CD4-positive, alpha-beta T cell treated with Interleukin-4 for 4 hours (primary cell): ENCODE measurements at places on chromosomes 7 and 10.
A peak's percentile ranks its signal among the peaks of the same experiment; 100 is the strongest.

GRCh38 chr10:120262857-120263547 lies 194.0 kb upstream of the PLPP4 start:
- no peak for DNase-seq

DNA sequence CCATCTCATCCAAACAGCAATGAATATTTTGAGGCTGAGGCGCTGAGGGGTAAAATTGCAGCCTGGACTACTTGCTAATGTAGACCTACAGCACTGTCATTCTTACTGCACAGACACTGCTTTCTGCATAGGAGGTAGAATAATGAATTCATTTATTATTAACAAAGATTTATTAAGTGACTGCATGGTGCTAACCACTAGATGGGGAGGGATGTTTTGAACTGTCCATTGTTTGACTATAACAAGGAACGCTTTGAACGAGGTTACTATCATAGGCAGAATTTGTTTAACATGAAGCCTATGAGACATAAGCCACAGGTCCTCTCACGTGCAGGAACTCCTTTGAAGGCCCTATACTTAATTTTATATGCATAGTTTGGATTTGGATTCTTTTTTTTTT lies 143.8 kb downstream of the CFTR start:
- no peak for DNase-seq

DNA sequence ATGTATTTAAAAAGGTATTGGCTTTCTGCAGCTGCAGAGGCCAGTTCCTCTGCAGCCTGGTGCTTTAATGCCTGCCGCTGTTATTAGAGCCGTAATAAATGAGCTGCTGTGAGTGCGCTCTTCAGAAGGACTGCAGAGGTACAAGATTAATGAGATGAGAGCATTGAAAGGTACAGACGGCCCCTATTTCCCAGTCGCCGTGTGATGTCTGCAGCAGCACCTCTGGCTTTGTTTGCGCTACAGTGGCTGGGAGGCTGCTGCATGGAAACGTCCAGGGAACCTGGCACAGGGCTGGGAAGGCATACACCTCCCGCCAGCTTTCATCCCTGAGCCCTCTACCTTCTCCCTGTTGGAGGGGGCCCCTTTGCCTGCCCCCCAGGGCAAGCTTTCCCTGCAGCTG lies 383.8 kb upstream of the ZMIZ1 start:
- DNase-seq = no peak

DNA sequence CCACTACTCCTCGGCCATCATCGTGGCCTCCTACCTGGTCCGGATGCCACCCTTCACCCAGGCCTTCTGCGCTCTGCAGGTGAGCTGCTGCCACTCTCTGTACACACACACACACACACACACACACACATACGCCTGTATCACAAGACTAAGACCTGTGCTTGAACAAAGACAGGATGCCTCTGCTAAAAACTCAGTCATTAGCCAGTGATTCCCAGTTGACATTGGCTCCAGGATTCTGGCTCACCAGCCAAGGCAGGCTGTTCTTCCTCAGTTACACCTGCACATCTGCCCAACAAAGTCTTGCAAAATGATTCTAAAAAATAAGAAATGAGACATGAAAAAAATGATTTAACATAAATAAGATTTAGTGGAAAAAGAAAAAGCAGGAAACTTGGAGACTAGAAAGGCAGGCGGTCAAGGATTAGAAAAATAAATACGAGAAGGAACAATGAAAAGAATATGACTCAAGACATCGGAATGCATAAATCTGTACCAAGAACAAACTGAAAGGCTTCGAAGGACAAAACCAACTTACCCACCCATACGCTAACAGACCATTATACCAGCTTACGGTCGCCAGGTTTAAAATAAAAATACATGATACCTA lies 7.4 kb upstream of the LRRC18 start:
- no peak for DNase-seq

GRCh38 chr7:129144095-129144833 lies at the start of gene TSPAN33:
TSS of gene TSPAN33 (plus strand) at chr7:129144707. CDS start at chr7:129144981, 274 bp downstream.
- peak; percentile 56 for DNase-seq

GRCh38 chr10:84237199-84238051 lies 3.9 kb downstream of the LRIT1 start:
- no peak for DNase-seq

- no peak for DNase-seq
Measured at GRCh38 chr7:158537516-158537882, 50.1 kb downstream of the PTPRN2 start.

DNA sequence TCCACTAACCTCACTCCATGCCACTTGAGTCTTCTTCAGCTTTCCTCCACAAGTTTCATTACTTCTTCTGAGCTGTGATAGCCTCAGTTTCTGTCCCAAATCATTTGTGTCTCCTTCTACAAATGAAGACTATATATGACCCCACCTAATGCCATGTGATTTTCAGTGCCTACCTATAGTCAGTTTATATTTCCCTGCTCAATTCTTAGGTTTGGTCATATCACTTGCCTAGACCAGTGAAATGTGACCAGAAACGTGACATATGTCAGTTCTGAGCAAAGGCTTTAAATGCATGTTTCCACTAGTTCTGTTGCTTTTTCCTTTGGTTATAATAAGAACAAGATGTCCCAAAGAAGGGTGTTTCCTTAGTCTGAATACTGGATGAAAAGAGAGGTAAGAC lies 24.6 kb upstream of the REEP3 start:
- DNase-seq = no peak

- DNase-seq = no peak
Measured at GRCh38 chr10:34723750-34724149, 91.3 kb downstream of the PARD3 start.

DNA sequence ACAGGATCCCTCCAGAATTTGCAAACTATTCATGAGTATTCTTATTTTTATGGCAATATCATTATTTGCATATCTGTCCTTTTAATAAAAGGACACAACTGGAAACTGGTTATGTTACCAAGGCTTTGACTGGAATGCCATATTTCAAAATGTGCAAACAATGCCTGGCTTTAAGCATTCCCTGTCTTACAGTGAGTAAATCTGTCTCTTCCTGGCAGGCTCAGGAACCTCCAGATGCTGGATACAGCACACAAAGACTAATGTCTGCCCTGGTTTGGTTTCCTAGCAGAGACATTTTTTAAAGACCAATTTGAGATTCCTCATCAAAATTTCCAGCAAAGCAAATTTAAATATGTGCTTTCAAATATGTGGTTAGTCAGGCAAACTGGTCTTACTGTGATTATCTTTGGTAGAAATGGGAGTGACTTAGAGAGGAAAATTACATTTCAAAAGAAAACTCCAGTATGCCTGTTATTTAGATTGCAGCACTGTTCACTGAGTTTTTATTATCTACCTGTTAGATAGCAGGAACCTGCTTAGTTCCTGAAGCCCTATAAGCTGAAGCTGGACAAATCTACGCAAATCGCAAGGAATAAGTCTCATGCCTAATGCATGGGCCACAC lies 31.3 kb downstream of the RNF216 start:
- DNase-seq = no peak

GRCh38 chr10:122132331-122132755 lies 138.8 kb upstream of the BTBD16 start:
- no peak for DNase-seq

GRCh38 chr7:121259826-121260225 lies 69.0 kb upstream of the WNT16 start:
- no peak for DNase-seq

- DNase-seq = no peak
Measured at GRCh38 chr10:106395041-106395749, 769.3 kb downstream of the SORCS1 start.

GRCh38 chr10:24866604-24867583 lies 85.5 kb downstream of the PRTFDC1 start:
- no peak for DNase-seq

GRCh38 chr7:129095258-129095657 lies 40.3 kb upstream of the TNPO3 start:
- peak; percentile 11 for DNase-seq

DNA sequence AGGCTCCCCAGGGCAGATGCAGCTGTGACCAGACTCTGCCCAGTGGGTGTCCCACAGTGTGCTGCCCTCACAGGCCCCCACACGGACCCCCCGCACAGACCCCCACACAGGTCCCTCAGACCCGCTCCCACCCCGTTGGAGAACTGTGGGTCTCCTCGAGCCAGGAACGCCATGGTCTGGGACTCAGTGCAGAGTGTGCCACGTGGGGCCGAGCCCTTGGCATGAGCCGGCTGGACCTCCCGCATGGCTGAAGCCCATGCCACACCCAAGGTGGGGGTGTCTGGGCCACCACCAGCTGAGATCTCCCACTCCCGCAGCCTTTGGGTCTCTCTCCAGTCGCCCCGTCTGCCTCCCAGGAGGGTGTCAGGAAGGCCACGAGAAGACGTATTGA lies 34.3 kb downstream of the JAKMIP3 start:
- DNase-seq = no peak

GRCh38 chr7:36207451-36208291 lies 54.6 kb downstream of the EEPD1 start:
- peak; percentile 54 for DNase-seq

GRCh38 chr10:120688928-120689327 lies 162.2 kb upstream of the WDR11 start:
- DNase-seq = no peak

- DNase-seq = no peak
Measured at GRCh38 chr7:52831321-52831720, 204.1 kb upstream of the POM121L12 start.

DNA sequence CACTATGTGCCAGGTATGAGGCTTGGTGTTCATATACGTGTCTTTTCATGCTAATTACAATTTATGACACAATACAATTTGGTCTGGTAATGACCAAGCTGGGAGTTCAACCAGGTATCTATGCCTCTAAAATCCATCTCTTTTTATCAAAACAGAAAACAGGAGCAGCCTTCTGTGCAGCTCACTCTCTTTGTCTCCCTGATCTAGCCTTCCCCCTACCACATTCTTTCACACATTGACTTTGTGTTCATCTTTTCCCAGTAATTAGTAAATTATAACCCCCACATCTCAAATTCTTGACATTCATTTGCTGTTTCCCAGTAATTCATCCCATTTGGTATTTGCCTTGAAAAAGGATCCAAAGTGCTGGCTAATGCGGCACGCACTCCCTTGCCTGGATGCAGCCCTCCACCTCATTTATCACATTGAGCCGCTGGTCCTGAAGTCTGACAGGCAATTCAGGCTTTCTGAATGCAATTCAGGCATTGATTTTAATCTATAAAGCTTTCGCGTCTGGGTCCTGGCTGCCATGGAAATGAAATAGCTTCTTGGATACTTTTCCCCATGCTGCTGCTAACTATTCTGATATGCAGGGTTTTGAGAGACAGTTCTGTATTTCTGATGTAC lies 112.5 kb upstream of the ANKRD1 start:
- no peak for DNase-seq

- no peak for DNase-seq
Measured at GRCh38 chr10:16653224-16653623, 131.5 kb upstream of the C1QL3 start.

GRCh38 chr10:59125666-59126065 lies 50.8 kb upstream of the PHYHIPL start:
- no peak for DNase-seq

DNA sequence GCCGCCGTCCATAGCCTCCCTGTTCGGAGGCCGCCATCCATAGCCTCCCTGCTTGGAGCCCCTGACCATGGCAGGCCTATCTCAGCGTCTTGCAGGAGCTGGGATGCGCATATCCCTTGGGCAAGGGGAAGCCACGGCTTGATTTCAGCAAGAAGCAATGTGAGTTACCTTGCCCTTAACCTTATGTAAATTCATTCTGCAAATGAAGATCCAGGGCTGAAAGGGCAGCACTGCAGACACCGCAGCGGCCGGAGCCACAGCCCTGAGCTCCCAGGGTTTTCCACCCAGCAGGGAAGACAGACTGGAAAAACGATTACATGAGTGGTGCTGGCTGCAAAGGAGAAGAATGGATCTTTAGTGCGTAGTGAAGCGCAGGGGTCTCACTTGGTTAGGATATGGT lies 95.8 kb downstream of the SEC61G start:
- DNase-seq = no peak

DNA sequence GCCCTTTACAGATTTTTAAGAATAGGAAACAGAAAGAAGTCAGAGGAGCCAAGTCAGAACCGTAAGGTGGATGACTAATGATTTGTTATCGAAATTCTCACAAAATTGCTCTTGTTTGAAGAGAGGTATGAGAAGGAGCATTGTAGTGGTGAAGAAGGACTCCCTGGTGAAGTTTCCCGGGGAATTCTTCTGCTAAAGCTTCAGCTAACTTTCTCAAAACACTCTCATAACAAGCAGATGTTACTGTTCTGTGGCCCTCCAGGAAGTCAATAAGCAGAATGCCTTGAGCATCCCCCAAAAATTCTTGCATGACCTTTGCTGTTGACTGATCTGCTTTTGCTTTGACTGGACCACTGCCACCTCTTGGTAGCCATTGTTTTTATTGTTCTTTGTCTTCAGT lies 152.9 kb downstream of the HGF start:
- DNase-seq = no peak

DNA sequence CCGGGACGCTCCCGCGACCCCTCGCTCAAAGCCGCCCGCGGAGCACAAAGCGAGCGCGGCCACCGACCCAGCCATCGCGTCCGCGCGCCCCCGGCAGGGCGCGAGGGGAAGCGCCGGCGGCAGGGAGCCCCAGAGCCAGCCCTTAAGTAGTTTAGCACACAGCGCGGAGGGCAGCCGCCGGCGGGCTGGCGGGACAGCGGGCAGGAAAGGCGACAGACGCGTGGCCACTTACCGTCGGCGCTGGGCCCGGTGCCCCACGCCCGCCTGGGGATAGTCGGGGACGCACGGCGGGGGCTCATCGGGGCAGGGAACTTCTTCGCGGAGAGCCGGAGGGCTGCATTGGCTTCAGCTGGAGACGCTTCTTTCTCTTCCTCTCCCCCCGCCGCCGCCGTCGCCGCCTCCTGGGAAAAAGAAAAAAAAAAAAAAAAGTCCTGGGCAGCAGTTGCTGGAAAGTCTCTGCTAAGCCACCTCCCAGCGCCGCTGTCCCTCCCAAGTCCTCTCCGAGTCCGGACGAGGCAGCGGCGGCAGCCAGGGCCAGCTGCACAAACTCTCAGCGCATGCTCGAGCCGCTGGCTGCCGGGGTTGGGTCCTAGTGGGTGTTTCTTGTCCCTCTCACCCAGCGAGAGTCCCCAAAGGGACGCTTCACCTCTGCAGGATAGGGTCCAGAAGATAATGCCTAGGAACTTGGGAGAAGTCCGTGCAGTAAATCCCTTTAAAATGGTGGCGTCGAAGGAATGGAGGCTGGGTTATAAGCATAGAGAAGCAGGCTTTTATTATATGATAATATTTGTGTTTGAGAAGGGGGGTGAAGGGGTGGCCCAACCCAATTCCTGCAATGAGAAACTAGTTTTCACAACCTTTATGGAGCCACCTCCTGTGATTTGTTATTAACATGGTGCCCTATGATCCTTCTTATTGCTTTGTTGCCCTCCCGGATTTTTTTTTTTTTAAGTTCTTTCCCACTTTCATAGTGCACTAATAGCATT lies at the start of gene TSPAN12:
TSS of gene TSPAN12 (minus strand) at position 557 of the 986 bp plus-strand sequence. CDS start 1,381 bp downstream, outside the sequence.
- DNase-seq = peak; percentile 17
